ENCODE measurements at places on chromosomes 6 and 20.

DNA sequence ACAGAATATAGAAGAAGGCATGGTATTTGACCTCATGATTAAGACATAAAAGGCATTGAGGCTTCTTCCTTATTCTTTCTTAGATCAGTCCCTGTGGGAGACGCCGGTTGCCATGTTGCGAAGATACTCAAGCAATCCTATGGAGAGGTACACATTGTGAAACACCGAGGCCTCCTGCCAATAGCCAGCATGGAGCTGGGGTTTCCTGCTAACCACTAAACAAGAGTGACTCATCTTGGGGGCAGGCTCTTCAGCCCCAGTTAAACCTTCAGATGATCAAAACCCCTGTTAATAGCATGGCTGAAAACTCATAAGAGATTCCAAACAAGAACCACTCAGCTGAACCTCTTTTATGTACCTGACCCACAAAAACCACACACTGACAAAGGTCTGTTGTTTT lies 478.8 kb downstream of the CD83 start:
- no peak for DNase-seq

GRCh38 chr20:38610521-38610920 lies 8.9 kb downstream of the ARHGAP40 start:
- DNase-seq = no peak

DNA sequence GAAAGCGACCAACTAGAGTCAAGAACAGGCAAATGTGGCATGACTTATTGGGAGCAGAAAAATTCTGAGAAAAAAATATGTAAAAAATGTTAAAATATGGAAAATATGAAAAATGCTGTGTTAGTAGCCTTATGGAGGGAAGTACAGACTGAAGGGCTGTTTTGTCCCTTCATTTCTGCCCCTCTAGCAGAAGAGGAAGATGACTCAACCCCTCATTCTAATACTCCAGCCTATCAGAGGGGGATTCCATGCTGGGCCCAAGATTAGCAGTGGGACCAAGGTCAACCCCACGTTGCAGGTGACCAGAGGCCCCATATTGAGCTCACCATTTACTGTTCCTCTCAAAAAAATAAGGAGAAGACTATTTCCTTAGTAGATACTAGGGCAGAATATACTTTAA lies 8.4 kb downstream of the MUC21 start:
- no peak for DNase-seq

GRCh38 chr20:19121463-19121862 lies 91.0 kb upstream of the SLC24A3 start:
- no peak for DNase-seq

Measured in Caco-2 (cell line).